K562 (cell line): ENCODE measurements at places on chromosomes 1 and 21.

DNA sequence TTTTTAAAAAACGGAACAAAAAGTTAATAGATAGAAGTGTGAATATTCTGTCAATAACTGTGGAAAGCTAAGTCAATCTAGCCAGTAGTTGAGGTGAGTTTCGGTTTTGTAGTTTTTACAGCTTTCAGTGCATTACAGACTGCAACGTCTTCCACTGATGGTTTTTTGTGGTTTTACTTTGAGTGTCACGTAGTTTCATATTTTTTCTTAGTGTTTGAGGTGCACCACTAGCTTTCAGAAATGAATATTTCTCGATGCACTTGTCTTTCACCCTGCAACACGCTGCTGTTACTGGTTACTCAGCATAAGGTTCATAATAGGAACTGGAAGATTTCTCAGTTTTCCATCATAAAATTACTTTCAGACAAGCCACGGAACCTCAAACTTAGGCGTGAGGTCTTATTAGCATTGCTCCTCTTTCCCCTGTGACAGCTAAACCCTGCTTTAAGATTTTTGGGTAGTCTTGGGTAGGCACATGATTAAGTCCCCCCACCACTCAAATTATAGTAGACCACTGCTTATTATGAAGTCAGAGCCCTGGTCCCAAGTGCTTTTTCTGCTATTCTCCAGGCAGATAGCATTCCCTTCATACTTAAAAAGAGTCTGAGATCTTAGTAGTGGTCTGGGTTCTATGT is 1412.7 kb downstream of the KCNT2 start:
- DNase-seq: no peak

- no peak for DNase-seq
These were observed 49.1 kb upstream of the CTPS1 start for GRCh38 chr1:40930174-40930964.

- no peak for DNase-seq
These were observed 200.8 kb downstream of the RASAL2 start for GRCh38 chr1:178294654-178295053.

DNA sequence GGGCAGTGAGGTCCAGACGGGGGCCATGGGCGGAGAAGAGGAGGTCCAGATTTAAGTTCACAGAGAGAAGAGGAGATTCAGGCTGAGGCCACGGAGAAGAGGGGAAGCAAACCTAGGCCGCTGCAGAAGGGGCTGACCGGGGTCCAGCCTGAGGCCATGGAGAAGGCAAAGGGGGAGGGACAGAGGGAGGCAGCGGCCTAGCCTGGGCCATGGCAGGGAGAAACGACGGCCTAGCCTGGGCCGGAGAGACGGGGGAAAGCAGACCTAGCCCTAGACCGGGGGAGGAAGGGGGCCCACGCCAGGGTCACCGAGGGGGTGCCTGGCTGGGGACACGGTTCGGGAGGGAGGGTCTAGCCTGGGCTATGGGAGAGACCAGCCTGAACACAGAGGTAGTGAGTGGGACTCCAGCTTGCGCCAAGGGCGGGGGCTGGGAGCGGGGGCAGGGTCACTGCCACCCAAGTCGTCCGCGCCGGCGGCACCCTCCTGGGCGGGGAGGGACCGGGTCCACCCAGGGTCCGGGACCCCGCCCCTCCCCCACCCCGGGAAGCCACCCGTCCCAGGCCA is 459 bp downstream of the CAPZB start:
- DNase-seq: peak; percentile 57

GRCh38 chr1:5615076-5615475 is 377.1 kb downstream of the NPHP4 start:
- no peak for DNase-seq

DNA sequence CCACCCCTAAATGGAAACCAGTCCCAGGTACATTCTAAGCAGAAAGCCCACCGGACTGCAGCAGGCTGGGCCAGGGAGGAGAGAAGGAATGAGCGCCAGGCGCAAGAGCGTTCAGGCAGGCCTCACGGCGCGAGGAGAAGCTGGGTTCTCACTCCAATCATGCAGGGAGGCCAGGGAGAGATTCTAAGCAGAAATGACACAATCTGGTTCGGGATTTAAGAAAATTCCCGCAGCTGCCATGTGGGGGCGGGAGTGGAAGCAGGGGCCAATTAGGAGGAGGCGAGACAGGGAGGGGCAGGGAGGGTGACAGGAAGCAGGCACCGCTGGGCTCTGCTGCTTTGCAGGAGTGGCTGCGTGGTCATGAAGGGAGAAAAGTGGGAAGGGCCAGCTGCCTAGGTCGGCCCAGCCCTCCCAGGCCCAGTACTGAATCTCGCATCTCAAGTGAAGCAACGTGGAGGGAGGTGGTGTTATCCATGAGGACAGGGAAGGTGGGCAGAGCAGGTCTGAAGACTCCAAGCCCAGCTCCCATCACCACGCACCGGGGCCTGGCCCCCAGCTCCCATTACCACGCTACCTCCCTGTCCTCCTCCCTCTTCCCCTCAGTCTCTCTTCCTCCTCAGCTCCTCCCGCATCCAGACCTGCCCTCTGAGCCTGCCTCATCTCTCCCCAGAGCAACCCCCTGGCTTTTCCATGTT is 11.8 kb downstream of the NPHP4 start:
- DNase-seq: peak; percentile 78

- DNase-seq: no peak
These were observed 264.0 kb upstream of the DPYD start for GRCh38 chr1:98184856-98185255.

DNA sequence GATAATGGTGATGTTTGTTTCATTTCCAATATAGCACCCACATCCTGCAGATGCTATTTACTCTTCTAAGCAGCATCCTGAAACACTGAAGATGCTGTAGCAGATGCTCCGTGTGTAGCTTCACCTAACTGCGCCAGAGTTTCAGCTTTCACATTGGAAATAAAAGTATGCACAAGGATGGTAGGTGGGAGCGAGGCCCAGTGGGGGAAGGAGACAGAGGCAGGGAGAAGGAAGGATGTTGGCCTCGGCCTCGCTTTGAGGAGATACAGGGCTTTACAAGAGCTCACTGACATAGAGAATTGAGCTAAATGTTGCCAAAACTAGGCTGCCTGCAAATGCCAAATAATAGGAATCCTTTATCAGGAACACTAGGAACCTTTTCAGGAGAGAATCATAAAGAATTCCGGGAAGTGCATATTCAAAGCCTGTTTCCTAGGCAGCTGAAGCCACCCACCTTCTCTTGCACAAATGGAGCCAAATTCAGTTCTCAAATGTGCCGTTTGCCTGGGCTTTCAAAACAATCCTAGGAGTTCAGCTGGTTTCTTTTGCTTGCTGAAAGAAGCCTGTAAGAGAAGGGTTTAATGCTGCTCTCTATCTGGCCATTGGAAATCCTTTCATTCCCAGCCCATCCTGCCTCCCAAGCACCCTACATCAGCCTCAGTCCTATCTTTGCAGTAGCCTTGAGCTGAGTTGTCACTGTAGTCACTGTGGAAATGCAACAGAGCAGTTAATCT is 135.4 kb upstream of the ATP1B1 start:
- no peak for DNase-seq

DNA sequence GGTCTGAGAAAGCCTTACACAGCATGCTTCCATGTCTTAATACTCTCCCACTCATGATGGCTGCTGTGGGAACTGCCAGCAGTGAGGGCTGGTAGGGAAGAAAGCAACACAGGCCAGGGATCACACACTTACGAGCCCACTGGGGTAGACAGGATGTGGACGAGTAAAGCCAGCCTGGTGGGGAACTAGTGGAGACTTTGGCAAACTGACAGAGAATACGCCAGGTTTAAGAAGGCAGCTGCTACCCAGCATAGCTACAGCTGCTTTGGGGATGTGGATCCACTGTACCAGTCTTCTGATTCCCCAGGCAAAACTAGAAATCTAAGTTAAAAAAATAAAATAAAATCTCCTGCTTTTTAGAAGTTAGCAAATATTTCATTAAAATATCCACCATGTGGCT is 664.0 kb downstream of the SMYD3 start:
- DNase-seq: no peak

DNA sequence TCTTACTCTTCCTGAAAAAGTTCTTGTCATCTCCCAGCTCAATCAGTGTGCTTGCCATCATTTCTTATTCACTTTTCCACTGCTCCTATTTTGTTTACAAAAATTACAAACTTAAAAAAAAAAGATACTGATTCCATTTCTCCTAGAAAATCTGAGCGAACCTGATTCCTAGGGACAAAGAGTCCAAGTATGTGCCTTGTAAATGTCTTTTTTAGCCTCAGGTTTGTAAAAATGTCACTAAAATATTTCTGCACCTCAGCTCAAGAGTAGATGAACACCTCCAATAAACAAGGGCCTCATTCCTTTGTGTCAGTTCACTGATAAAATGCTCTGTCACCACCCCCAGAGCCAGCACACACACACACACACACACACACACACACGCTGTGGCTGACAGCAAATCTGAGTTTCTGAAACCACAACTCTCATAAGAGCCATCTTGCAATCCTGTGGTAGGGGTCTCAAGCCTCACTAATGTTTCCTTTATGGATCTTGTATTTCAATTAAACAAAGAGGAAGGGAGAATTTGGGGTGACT is 299.2 kb downstream of the PBX1 start:
- no peak for DNase-seq

GRCh38 chr1:203521074-203521794 is 27.3 kb downstream of the OPTC start:
- no peak for DNase-seq

- DNase-seq: no peak
These were observed 48.6 kb upstream of the GPR52 start for GRCh38 chr1:174399211-174399610.

DNA sequence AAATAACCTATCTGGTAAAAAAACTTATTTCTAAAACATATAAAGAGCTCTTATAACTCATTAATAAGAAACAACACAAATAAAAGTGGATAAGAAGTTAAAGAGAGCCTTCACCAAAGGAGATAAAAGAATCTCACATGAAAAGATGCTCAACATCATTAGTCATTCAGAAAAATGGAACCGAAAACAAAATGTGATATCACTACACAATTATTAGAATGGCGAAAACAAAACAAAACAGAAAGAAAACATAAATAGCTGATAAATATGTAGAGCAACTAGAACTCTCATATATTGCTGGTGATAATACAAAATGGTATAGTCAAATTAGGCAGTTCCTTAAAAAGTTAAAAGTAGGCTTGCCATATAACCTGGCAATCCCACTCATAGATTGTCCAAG is 1109.3 kb downstream of the PLA2G4A start:
- DNase-seq: no peak

- DNase-seq: no peak
These were observed 49.8 kb downstream of the SKI start for GRCh38 chr1:2277741-2278488.

DNA sequence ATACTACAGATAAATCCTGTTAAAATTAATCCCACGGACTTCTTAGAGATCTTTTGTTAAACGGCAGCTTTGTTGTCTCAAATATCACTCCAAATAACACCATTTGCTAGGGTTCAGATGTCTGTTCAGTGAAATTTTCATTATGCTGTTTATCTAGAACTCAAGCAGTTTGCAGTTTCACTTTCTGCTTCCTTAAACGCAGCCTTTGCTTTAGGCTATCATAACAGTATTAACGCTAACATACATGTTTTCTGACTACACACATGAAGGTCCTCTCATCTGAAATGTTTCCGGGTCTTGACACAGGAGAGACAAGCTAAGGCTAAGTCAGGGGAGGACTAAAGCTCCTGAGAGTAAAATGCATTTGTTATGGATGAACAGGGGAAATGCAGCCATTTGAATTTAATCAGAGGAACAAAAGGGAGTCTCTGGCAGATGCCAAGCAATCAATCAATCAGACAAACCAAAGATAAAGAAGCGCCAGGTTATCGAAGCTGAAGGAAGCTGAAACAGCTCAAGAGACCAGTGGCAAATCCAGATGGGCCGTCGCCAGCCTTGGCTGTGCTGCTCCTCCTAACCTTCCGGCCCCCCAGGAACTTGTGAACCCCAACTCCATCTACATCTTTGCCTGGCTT is 16.9 kb downstream of the CCSAP start:
- DNase-seq: no peak

DNA sequence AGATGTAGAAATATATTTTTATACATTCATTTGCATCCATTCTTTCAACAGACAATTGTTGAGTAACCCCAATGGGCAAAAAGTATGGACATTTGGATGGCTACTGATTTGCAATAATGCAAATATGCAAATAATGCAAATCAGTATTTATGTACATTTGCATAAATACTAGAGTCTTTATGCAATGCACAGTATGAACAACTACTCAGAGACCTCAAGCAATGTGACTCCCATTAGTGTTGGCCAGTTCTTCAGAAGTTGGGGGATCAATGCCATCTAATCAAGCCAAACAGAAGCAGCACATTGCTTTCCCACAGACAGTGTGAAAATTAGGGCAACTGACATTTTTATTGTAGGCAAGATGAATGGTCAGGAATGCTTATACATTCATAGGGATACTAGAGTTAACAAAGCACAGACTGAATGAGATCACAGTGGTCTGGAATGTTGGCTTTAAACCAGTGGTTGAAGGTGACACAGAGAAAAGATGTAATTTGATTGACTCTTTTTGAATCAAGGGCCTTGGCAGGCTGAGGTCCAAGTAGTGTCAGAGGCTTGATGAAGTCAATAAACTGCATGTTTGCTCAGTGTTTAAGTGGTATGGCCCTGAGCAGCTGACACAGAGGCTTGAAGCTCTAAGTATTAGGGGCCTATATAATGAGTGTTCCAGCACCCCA is 256.6 kb downstream of the CTH start:
- DNase-seq: no peak

GRCh38 chr21:36434144-36434543 is 45.8 kb downstream of the CLDN14 start:
- no peak for DNase-seq

GRCh38 chr1:64171246-64171645 is 32.2 kb upstream of the UBE2U start:
- no peak for DNase-seq

- DNase-seq: no peak
These were observed 67.5 kb upstream of the RGS7 start for GRCh38 chr1:241424480-241424971.

- DNase-seq: no peak
These were observed 13.2 kb upstream of the DDR2 start for GRCh38 chr1:162619076-162619475.

DNA sequence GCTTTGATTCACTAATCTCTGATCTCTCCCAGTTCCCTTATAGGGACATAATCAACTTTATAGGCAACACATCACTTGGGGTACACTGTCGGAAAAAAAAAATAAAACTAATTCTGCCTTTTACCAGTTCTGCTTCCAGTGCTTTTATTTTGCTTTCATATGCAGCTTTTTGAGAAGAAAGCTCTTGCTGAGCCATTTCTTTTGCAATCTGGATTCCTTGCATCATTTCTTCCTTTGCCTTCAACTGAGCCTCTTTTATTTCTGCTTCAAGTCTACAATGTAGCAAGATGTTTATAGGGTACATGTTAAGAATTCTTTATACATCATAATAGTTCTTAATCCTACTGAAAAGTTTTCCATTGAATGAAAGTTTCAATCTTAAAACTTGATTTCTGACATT is 30.6 kb downstream of the KIF14 start:
- no peak for DNase-seq

GRCh38 chr1:12549460-12550349 is 68.3 kb downstream of the DHRS3 start:
- DNase-seq: peak; percentile 88

DNA sequence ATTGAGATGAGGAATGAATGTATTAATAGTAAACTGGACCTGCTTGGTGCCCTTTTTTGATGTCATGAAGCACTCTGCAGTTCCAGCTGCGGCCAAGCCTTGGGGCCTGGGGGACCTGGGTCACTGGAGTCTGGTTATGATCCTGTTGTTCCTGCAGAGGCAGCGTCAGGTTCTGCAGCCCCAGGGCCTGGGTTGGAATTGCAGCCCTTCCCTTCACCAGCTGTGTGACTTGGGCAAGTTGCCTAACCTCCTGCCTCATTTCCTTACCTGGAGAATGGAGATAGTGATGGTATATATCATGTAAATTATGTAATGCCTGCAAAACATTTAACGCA is 9.1 kb upstream of the ATP5PO start:
- DNase-seq: no peak
